NCI-H1694 treated with DMSO at 0.1 percent for 48 hours (cell line): ENCODE measurements at places on chromosomes 3 and 15.
A peak's percentile ranks its signal among the peaks of the same experiment; 100 is the strongest.

DNA sequence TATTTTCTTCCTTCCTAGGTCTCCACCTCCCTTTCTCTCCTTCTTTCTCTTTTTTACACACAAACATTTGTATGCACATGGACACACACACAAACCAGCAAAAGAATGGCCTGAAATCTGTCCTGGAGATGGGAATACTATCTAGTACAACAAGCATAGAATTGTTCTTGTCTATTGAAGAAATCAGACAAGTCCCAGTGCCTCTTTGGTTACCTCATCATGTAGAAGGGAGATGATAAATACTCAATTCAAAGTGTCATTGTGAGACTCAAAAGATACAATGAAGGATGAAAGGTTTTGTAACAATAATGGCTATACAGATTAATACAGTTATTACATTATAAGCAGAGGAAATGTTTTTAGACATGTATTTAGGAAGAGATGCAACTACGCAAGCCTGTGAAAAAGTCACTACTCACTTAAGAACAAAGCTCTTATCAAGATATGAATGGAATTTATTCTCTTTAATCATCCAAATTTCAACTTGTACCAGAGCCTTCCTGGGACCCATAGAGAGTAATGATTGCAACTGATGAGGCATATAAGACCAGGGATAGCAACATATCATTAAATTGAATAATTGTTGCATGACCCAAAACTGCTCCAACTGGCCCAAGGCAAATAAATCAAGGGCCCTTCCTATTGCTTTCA lies 43.2 kb downstream of the P3H2 start:
- no peak for DNase-seq

DNA sequence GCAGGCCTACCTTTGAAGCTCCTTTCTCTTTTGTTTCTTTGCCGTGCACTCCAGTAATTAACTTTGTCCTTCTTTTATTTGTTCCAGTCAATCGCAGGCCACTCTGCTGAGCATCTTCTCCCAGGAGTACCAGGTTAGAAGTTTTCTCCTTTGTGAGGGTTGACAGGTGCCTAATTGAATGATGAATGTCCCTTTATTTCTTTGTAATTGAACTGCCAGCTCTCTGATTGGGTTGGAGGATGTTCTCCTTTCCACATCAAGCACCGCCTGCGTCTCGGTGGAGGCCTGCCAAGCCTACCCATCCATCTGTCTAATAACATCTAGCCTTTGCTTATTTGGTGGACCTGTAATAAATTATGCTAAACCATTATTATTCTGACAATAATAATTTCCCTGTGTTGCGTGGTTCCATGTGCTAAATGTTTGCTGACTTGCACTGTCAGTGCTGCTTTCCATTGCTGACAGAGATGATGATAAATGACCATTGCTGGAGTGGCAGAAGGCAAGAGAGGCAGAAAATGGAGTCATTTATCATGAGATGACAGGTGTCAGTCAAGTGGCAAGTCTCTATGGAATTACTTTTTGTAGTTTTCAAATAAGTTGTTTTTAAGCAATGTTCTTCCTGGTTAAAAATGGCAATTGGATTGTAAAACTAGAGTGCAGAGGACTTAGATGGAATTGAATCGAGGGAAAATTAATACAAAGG lies 64.9 kb downstream of the CDIN1 start:
- peak; percentile 52 for DNase-seq

- DNase-seq, result no peak
Measured at GRCh38 chr3:178568911-178569310, 32.7 kb downstream of the KCNMB2 start.

DNA sequence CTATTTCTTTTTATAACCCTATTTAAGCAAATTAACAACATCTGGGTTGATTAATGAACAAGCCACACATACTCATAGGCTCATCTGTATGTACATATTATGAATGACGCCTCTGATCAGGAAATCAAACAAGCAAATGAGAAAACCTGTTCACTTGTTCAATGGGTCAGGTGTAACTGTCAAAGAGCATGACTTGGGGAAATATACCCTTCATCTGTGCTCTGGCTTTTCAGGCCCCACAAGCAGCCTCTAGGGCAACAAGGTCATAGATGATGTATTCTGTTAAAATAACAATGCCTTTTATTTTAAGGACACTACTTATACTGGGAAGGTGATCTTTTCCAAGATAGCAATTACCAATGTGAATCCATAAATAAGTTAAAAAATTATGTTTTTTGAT lies 102.0 kb downstream of the RBMS3 start:
- no peak for DNase-seq

- no peak for DNase-seq
Measured at GRCh38 chr3:4754180-4755086, 224.8 kb upstream of the BHLHE40 start.
